Hindlimb muscle (tissue), 1 donor: ENCODE measurements at places on chromosomes 1 and 21. TPM values are rescaled to one million over a fixed set of nuclear protein-coding genes. Genes with fewer than 3 reads are reported as not detected.

DNA sequence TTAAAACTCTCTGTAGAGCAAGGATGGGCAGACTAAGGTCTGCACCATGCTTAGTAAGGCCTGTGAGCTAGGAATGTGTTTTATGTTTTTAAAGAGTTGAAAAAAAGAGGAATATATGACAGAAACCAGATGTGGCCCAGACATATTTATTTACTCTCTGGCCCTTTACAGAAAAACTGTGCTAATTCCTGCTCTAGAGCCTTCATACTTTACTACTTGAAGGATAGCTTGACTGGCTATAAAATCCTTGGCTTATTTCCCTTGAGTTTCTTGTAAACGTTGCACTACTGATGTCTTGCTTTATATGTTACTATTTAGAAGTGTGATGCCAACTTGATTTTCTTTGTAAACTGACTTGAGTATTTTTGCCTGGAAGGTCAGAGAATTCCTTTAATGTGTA, 33.5 kb downstream of the CTBS start:
- no peak for DNase-seq

DNA sequence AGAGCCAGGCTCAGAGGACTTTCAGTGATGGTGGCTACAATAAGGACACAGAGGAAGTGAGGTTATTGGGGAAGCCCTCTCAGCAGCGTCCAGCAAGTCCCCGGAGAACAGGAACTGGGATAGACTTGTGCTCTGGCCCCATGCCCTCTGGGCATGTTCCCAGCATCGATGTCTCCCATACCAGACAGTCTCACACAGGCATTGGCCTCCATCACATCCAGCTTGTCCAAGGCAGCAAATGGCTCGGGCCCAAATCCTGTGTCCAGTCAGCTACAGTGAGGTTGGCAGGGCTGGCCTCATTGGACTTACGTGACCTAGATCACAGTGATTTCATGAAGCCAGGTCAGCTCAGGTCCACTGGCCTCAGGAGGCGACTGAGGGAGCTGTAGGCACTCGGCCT, 19.6 kb upstream of the TMEM54 start:
- DNase-seq: no peak

DNA sequence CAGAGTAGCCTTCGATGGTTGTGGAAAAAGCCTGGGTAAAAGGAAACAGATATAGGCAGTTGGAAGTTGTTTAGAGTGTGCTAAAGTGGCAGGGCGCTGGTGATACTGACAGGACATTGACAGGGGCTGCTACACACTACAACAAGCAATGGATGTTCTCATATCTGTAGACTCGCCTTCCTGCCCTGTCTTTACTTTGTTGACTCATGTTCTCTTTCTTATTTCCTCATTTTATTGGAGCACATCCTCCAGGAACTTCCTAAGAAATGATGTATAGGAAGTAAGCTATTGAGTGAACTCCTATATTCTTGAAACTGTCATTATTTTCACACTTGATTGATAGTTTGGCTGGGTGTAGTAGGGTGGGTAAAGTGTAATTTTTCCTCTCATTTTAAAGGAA, 51.0 kb downstream of the C4BPA start:
- no peak for DNase-seq

The SERPINC1 gene
- 0.12 TPM for polyA plus RNA-seq

The FCAMR gene
- polyA plus RNA-seq: not detected

The OR2T29 gene
- polyA plus RNA-seq: not detected

The OR2L3 gene
- polyA plus RNA-seq: not detected

The SMYD3 gene
- 7.1 TPM for polyA plus RNA-seq

The C1orf56 gene
- 6.0 TPM for polyA plus RNA-seq

The CD53 gene
- 12.5 TPM for polyA plus RNA-seq

The IFNAR2 gene
- polyA plus RNA-seq: 12.8 TPM
